ENCODE measurements at places on chromosomes 1 and 21.

- no peak for DNase-seq
Observed at GRCh38 chr21:31216206-31216605, 127.9 kb downstream of the TIAM1 start.

DNA sequence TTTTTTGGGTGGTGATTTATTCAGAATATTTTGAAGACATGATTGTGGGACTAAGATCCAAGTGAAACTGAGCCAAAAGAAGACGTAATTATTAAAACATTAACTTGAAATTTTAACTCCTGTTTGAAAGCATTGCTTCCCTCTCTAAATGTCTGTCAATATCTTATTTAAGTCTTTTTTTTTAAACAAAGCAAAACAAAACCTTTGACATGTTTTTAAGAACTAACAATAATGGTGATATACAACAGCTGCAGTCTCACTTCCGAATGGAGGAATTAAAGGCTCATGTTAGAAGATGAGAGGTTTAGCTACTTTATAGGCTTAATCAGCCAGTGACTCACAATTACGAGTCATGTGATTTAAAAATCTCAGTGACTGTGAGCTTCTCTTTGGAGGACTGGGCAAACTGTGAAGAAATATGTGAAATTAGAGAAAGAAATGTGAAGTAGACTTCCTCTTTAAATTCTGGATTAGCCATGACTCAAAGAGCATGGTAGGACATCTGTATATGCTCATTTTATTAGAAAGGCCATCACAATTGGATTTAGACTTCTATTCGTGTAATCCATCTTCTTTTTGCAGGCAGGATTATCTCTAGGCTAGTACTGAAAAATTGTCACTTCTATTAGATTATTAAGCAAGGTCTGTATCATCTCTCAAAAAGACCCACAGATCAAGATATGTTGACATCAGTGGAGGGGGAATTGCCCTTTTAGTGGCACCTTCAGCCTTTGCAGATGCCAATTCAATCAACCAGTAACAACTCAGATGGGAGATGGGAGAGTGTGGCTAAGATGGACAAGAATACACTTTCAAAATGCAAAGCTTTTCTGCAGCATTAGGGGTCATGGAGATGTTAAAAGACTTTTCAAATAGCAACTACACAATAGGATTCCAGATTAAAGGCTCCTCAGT is 28.7 kb downstream of the KCNA3 start:
- DNase-seq, result no peak

DNA sequence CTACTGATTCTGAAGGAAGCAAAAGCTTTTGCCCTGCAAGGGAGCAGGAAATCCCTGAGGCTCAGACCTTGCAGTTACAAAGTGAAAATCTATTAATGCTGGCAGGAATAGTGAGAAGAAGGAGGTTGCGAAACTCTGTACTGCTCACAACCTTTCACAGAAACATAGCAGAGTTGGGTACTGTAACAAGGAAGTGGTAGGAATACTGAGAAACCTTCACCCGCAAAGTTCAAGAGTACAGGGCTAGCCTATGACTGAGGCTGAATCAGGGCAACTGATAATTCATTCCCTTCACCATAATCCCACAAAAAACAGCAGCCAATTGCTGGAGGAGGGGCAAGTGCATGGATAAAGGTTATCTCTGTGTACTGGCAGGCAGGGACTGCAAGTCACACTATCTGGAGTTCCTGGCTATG is 23.9 kb upstream of the KCTD3 start:
- DNase-seq, result no peak

DNA sequence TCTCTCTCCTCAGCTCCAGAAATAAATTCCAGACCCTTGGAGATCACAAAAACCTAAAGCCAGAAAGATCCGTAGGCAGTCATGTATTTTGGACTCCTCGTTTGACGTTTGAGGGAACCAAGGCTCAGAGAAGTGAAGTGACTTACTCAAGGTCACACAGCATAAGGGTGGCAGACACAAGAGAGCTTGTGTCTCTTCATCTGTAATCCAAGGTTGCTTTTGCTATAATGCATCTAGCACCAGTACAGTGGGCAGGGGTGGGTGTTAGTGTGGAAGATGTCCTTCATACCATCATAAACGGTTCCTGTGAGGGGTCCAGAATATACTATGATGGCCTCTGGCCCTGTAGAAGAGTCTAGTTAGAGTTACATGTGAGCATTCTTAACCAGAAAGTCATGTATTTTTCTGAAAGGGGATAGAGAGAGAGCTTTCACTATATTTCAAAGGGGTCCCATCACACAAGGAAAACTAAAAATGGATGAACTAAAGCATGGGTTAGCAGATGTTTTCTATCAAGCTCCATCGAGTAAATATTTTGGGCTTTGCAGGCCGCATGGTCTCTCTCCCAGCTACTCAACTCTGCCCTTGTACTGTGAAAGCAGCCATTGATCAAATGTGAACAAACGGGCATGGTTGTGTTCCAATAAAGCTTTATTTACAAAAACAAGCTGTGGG is 144.9 kb downstream of the TOMM20 start:
- no peak for DNase-seq

GRCh38 chr1:14236097-14236496 is 362.4 kb upstream of the KAZN start:
- DNase-seq, result no peak
